DMS 273 treated with DMSO at 0.1 percent for 48 hours (cell line): ENCODE measurements at places on chromosomes 2 and 18.

DNA sequence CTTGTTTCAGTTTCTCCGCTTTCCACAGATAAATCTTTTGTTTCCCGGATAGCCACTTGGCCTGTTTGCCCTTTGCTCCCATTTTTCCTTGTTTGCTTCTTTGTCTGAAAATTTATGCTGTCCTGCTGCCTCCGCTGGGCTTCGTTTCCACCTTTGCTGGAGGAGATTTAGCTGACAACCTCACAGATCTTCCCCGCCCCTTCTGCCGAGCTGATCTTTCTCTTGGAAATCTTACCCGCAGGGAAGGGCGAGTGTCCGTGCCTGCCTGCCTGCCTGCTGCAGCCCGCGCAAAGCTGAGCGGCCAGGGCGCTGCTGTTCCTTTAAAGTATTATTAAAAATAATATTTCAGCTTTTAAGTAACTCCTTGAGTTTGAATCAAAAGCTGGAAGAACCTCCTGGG, 1.4 kb upstream of the XRCC5 start:
- DNase-seq: no peak

DNA sequence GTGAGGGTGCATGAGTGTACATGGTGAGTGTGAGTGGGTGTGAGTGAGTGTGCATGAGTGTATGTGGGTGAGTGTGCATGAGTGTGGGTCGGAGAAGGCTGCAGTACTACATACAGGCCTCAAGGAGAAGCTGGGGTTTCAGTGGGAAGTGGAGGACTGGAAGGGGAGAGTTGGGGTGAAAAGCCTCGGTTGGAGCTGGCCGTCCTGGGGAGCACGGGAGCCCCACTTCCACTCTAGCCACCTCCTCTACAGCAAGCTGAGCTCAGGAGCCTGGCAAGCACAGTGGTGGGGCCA, 68.7 kb upstream of the HPCAL1 start:
- DNase-seq: no peak

- DNase-seq: no peak
Measured at GRCh38 chr18:58297198-58297597, 253.2 kb downstream of the NEDD4L start.

DNA sequence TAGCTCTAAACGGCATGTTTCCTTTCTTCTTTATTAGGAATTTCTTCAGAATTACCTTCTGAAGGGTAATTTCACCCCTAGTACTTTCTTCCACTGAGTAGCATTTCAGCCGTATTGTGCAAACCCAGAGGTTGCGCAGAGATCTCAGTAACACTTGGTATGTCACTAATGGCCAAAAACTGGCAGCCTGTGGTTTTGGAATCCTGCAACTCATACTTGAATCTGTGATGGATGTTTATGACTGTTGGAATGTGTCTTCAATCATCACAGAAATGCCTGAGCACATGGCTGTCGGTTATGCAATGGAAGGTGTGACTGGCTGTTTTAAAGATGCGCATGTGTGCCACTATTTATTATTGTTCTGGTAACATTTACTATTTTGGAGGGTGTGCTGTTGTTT, 100.0 kb downstream of the COLEC12 start:
- DNase-seq: no peak

GRCh38 chr2:154158101-154158500, 286.4 kb downstream of the GALNT13 start:
- DNase-seq: no peak

- no peak for DNase-seq
Measured at GRCh38 chr2:141736466-141736865, 394.4 kb downstream of the LRP1B start.

GRCh38 chr18:45168866-45169600, 446.2 kb upstream of the SLC14A2 start:
- no peak for DNase-seq

DNA sequence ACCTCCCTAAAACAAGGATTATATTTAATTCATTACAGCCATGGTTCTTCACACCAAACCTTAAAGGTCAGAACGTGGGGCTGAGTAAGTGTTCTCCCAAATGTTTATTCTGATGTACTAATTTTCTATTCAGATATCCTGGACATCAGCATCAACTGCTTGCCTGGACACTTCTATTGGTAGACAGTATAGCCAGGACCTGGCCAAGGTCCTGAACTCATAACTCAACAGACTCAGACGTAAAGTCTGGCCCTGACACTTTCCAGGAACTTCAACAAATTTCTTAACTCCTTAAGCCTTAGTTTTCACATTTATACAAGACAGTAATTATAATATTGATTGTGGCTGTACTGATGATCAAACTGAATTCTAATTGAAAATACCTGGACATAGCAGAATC, 89.1 kb downstream of the AKAIN1 start:
- no peak for DNase-seq

GRCh38 chr2:162013514-162014475, 60.2 kb downstream of the DPP4 start:
- DNase-seq: no peak

GRCh38 chr2:236623816-236624215, 54.2 kb downstream of the ACKR3 start:
- DNase-seq: no peak

DNA sequence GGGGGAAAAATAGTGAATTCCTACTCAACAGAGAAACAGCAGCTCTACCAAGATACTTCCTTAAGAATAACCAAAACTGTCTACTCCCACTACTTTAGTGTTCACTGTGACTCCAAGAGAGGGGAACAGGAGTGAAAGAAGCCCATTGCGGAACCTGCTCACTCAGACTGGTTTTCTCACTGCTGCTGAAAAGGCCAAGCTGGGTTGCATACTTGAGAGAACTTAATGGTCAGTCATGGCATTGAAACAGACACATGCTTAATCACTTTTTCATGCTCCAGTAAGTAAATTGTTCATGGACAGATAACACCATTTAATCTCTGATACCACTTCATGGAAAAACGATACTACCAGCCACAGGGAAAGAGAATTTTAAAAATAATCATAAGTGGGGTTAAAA, 35.7 kb upstream of the SLC8A1 start:
- no peak for DNase-seq

GRCh38 chr2:38010995-38011394, 65.0 kb downstream of the CYP1B1 start:
- no peak for DNase-seq

- DNase-seq: no peak
Measured at GRCh38 chr2:180015951-180016709, 9.0 kb upstream of the CWC22 start.

- no peak for DNase-seq
Measured at GRCh38 chr2:213429516-213429915, 145.3 kb downstream of the SPAG16 start.

GRCh38 chr18:58562146-58562998, 66.5 kb downstream of the ALPK2 start:
- no peak for DNase-seq

- peak; percentile 13 for DNase-seq
Measured at GRCh38 chr2:43609290-43609918, 13.6 kb upstream of the THADA start.
